Stimulated activated memory B cell treated with anti-CD40 and anti-IgM and Interleukin-4, amounts not matched to agents 10 μg/mL and 1 μg/mL and 100 μg/mL, for 72 hours (primary cell): ENCODE measurements at places on chromosomes 5 and 9.

DNA sequence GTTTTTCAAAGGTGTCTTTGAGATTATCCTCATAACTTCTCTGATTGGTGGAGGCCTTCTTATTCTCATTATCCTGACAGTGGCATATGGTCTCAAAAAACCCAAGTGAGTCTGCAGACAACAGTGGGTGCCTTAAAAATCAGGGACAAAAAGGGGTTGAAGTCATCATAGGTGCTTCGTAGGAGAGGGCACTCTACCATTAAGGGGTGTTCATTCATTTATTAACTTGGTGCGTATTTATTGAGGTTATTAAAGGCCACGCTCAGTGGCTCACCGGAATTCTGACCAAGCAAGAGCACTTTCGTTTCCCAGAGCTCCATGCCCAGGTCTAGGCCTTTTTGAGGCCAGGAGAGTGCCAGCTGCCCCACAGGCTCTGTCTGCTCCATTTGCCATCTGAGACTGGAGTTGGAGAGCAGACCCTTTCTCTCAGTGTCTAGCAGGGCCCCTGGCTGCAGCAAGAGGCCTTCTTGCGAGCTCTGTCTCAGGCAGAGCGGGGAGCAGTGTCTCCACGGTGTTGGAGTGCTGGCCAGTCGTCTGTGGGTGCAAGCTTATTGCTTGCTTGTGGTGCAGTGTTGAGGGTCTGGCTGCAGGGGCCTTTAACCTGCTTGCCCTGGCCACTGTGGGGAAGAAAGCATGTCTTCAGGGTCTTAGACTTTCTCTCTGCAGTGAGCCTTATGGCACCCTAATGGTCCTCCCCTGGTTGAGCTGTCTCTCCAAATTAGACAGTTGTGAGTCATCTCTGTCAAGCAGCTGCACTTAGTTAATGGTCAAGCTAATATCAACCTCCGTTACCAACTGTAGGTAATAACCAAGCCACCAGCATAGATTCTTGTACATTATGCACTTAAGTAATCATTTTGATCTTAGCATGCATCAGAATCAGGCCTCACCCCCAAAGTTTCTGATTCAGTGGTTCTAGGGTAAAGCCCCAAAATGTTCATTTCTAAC, 62.6 kb downstream of the IL31RA start:
- ATAC-seq = no peak

DNA sequence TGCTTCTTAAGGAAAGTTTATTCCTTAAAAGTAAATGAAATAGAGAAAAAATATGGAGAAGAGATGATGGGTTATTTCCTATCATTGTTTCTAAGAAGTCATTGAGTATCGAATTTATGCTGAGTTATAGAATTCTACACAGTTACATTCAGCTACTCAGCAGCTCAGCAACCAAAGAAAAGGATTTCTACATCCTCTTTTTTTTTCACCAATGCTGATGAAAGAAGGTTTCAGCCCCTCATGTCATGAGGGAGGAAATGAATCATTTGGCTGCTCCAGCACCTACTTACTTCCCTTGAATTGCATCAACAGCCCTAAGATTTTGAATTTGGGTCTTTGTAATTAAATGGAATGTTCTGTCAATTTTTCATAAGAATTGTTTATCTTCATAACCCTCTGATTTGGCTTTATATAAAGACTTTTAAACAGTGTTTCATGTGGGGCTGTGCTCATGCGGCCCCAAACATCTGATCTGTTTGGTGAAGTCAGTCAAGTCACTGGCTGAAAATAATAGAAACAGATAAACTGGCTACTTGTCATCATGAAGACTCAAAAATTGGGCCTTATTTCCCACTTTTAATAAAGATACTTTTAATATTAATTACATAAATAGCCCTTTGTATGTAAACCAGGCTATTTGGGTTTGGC, 18.5 kb upstream of the SNX2 start:
- ATAC-seq = peak; percentile 88

GRCh38 chr9:18362166-18362565, 111.8 kb upstream of the ADAMTSL1 start:
- ATAC-seq = no peak

- no peak for ATAC-seq
Observed at GRCh38 chr9:137055385-137056364, 1.8 kb upstream of the ENTPD2 start.

GRCh38 chr5:78320401-78320800, 25.9 kb upstream of the AP3B1 start:
- no peak for ATAC-seq

GRCh38 chr9:126720661-126721563, 83.9 kb upstream of the ZBTB43 start:
- no peak for ATAC-seq

DNA sequence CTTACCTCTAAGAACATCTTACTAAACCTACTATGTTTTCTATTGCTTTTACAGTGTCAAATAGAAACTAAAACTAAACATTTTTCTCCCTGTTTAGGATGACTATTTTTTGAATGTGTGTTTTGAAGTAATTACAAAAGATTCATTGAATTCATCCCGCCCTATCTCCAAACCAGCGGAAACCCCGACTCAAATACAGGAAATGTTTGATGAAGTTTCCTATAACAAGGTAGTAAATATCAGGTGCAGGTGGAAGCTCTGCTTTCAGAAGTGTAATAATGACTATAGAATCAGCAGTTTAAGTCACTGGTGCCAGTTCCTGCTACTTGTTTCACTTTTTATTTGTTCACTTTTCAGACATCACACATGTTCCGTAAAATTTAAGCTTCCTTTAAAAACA, 20.0 kb downstream of the ERAP2 start:
- ATAC-seq = peak; percentile 85

- no peak for ATAC-seq
Observed at GRCh38 chr5:24385070-24385469, 259.7 kb downstream of the CDH10 start.

DNA sequence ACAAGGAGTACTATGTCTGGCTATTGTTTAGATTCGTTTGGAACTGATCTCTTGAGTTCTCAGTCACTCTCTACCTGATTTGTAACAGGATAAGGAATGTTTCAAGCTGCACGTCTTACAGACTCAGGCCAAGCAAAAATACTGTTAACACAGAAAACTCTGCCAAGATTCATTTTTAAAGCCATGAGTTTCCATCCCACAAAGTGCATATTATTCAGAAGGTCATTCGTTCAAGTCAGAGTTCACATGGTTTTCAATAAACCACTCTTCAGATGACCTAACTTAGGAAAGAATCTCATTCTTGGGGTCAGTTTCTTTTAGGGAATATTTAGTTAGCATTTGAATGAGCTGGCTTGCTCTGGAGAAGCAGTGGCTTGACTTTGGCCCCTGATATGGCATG, 49.3 kb downstream of the F2R start:
- ATAC-seq = no peak

- ATAC-seq = no peak
Observed at GRCh38 chr5:97131921-97132320, 10.5 kb downstream of the LIX1 start.

- ATAC-seq = no peak
Observed at GRCh38 chr9:134661791-134662142, 20.2 kb downstream of the COL5A1 start.

DNA sequence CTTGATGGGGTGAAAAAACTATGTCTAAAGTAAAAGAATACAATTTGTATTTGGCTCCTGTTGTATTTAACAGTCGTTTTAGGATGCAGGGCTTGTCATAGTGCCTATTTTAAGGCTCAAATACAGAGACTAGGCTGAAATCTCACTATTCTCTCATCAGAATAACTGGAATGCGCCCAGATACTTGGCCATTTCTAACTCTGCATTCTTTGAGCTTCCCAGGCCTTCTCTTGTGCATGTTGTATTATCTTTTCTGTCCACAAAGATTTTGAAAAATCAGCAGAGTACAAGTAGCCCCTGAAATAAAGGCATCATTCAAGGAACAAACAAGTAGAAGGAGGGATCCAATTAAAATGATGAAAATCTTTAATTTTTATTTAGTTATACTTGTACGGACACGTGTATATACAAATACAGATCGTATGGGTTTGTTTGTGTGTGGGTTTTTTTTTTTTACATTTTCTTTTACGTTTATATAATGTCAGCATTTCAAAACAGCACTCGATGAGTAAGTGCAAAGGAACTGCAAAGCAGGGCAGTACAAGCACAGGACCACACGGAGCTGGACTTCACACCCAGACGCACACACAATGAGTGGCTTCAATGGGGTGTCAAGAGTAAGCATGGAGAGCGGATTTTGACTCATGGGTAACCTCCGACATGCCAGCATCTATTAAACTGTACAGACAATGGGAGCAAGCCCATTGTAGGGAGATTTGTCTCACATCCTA, 294.0 kb downstream of the EFNA5 start:
- no peak for ATAC-seq

DNA sequence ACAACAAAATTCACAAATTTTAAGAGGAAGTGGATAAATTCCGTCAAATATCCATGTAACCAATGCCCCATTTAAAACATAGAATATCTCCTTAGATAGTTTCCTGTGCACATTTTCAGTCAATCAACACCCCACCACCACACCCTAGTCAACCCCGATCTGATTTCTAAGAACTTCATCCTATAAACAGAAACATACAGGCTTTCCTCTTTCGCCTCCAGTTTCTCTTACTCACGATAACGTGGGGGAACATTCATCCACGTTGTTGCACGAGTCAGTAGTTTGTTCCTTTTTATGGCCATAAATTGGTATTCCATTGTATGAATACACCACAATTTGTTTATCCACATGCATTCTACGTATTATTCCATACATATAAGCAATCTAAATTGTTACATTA, 35.6 kb upstream of the TRIO start:
- no peak for ATAC-seq

DNA sequence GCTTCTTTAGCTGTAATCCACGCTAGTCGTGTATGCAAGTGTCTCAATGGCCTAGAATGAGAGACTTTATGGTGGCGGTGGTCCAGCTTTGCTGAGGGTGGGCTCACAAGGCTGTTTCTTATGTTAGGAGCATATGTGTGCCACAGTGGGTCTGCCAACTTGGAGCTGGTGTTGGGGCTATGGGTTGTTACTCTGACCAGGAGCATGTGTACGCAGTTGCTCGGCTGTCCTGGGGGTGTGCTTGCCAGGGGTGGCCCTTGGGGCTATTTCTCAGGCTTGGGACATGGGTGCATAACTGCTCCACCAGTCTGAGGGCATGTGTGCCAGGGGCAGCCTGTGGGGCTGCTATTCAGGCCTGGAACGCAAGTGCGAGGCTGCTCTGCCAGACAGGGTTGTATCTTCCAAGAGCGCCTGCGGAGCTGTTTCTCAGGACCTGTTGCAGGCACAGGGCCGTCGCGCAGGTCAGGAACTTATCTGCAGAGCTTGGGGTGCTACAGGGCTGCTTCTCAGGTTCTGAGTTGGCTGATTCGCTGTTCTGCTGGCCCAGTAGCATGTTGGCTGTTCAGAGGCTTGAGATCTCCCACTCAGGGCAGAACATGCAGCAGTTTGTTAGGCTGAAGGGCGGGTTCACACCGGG, 187.9 kb upstream of the TLX3 start:
- no peak for ATAC-seq

DNA sequence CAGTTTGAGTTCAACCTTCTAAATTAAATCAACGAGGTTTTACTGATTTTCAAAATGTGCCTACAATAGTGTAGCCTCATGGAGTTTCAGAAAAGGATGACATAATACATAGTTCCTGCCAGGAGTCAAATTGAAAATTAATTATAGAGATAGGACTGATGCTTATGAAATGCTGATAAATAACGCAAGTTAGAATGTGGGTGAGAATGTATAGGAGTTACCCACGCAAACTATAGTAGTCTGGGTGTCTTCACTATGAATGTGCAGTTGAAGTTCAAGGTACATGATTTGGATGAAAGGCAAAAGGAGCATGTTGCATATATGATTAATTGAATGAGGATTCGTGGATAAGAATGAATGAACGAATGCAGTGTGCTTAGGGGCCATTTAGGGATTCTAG, 95.7 kb downstream of the SV2C start:
- ATAC-seq = no peak

DNA sequence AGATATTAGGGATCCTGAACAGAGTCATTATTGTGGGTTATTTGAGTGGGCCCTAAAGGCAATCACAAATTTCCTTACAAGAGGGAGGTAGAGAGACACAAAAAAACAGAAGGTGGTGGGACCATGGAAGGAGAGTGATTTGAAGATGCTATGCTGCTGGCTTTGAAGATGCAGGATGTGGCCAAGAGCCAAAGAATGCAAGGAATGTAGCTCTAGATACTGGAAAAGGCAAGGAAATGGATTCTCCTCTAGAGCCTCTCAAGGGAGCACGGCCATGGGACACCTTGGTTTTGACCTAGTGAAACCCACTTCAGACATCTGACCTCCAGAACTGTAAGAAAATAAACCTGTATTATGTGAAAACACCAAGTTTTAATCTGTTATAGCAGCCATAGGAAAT, 53.8 kb downstream of the TTC39B start:
- ATAC-seq = no peak

- no peak for ATAC-seq
Observed at GRCh38 chr9:134284741-134285140, 41.5 kb upstream of the RXRA start.

GRCh38 chr9:120920806-120921178, 5.8 kb downstream of the TRAF1 start:
- ATAC-seq = peak; percentile 59

- ATAC-seq = no peak
Observed at GRCh38 chr9:136222166-136222905, 17.4 kb upstream of the LHX3 start.

GRCh38 chr9:32264170-32264864, 120.1 kb upstream of the ACO1 start:
- no peak for ATAC-seq

DNA sequence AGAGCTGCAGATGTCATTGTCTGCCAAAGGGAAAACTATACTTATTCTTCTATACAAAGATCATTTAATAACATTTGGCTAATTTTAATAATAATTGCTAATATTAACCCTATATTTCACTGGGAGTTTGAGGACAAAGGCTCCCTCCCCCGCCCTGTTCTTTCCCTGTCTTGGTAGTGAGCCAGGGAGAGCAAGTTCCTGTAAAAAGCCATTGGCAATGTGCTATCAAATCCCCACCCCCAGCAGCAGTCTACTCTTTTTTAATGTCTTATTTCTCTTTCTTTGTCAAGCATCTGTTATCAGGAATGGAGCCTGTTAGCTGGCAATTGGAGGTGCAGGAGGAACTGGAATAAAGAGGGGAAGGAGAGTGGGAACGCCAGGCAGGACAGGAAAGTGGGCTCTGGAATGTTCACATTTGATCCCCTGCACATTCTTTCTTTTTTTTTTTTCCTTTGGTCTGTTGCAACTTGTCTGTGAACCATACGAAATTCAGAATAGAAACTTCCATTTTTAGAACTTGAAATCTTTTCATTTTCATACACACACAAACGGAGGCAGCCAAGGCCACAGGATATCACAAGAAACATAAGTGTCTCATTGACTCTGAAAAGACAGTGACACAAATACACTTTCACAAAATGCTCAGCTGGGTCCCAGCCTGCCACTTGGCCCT, 664.8 kb upstream of the ZNF608 start:
- ATAC-seq = peak; percentile 54
